Stimulated activated CD4-positive, alpha-beta T cell treated with anti-CD3 and anti-CD28 coated beads, Interleukin-1b, Interleukin-23, amount 100 ng/mL, for 1 hour (primary cell): ENCODE measurements at places on chromosomes 5 and 9.

DNA sequence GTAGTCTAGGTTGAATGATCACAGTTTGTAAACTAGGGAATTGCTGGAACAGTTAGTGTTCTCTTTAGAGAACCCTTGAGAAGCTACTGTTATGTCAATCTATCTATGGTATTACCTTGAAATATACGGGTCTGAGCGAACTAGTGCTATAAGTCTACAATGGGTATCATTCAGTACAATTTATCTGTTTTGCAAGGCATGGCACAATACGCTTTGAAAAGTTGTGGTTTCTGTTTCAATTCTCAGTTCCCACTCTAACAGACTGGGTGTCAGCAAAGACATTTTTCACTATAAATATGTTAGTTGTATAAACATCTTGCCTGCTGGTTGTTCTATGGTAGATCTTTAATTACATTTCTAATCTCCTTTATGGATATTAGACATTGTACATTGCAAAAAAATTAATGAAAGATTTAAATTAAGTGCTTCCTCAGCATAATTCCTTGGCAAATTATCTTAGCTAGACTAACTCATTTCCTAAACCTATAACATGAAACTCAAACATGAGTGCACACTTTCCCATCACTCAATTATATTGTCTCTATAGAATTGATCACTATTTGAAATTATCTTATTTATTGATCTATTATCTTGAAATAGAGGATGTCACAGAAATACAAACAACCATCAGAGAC, 24.9 kb upstream of the SLCO6A1 start:
- no peak for DNase-seq

DNA sequence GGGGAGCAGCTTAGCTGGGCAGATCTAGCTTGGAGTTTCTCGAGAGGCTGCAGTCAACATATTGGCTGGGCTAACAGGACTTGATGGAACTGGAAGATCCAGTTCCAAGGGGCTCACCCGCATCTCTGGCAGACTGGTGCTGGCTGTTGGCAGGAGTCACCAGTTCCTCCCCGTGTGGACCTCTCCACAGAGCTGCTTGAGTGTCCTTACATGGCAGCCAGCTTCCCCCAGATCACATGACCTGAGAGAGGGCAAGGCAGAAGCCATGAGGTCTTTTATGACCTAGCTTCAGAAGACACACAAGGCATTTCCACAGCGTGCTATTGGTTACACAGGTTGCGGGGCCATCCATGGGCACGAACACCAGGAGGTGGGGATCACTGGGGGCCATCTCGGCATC, 26.4 kb upstream of the RXRA start:
- no peak for DNase-seq

DNA sequence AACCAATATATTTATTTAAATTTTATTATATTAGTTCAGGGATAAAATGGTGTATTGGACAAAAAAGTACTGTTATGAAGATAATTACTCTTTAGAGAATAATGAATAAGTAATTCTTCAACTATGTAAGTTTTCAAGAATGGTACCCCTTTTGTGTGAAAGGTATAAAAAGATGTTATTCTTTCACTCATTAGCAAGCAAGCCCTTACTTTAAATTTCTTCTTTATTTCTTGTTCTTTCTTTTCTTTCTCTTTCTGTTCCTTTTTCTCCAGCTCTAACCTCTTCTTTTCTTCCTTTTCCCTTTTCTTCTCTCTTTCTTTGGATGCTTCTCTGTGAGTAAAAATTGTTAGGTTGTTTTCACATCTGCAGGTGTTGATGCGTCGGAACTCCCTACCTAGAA, 63.2 kb upstream of the RICTOR start:
- no peak for DNase-seq

- no peak for DNase-seq
Measured at GRCh38 chr9:137301081-137301947, 757 bp downstream of the NRARP start.

DNA sequence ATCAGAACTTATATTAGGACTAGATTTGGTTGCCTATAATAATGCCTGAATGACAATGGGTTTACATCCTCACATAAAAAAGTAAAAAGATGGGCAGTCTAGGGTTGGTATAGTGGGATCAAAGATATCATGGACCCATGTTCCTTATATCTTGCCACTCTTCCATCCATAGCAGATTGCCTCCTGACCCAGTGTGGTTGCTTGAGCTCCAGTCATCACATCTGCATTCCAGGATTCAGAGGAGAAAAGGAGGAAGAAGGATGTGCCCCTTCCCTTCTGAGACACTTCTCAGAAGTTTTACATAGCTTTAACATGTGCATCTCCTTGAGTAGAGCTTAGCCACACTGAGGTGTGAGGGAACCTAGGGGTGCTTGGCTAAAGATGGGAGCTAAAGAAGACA, 22.9 kb downstream of the RALGPS1 start:
- DNase-seq: no peak

- no peak for DNase-seq
Measured at GRCh38 chr5:161084115-161084514, 232.1 kb upstream of the ATP10B start.

- DNase-seq: no peak
Measured at GRCh38 chr5:32934529-32934928, 223.4 kb downstream of the NPR3 start.

- no peak for DNase-seq
Measured at GRCh38 chr5:32346869-32347268, 34.1 kb upstream of the MTMR12 start.

GRCh38 chr5:128099944-128100343, 16.4 kb downstream of the SLC12A2 start:
- no peak for DNase-seq

- no peak for DNase-seq
Measured at GRCh38 chr9:88645172-88645878, 110.3 kb downstream of the NXNL2 start.

- no peak for DNase-seq
Measured at GRCh38 chr5:175463641-175464040, 14.7 kb upstream of the SFXN1 start.

DNA sequence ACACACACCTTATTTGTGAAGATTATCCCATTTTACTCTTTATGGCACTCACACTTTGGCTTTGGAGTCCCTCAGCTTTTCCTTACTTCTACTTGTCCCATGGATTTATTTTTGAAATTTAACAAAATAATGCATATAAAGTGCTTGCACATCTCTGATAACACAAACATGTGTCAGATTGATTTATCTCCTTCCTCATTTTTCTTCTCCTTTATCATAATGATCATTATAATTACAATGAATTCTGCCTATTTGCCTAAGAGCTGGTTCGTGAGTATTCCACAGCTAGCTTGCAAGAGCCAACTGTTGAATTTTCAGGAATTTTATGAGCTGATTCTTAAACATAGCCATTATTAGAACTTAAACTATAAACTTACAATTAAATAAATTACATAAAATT, 347.7 kb downstream of the CHSY3 start:
- DNase-seq: no peak

DNA sequence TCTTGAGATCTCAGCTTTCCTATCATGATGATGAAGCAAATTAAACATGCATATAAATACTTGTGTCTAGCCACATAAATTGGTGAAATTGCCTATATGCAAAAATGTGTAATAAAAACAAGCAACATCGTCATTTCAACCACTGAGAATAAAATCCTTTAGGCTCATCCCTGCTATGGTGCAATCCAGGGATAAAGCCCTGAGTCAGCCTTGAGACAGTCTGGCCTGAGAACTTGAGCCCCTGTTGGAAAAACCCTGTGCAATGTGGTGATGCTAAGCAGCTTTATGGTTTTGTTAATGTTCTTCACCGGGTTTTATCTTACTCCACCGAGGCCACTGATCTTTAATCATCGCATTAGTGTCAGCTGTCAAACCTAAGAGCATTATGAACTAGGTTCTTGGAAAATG, 170.5 kb downstream of the DCP2 start:
- no peak for DNase-seq

- DNase-seq: no peak
Measured at GRCh38 chr9:12812710-12813109, 37.9 kb downstream of the LURAP1L start.

DNA sequence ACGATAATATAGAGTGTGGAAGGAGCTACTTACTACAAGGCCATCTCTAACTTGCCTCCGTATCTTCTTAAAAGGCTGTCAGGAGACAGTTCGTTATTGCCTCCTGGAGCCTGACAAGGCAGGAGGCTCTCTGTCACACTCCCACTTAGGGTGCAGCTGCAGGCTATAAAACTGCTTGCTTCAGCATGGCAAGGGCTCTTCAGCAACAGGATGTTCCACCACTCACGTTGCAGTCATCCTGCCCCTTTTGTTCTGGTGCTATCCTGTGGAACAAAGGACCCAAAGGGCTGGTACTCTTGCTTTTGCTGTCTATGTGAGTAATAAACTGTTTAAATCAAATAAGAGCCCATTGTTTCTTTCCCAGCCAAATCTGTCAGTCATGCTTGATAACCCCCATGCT, 508.9 kb downstream of the NTRK2 start:
- no peak for DNase-seq

GRCh38 chr9:115090486-115090885, 27.5 kb downstream of the TNC start:
- DNase-seq: no peak

DNA sequence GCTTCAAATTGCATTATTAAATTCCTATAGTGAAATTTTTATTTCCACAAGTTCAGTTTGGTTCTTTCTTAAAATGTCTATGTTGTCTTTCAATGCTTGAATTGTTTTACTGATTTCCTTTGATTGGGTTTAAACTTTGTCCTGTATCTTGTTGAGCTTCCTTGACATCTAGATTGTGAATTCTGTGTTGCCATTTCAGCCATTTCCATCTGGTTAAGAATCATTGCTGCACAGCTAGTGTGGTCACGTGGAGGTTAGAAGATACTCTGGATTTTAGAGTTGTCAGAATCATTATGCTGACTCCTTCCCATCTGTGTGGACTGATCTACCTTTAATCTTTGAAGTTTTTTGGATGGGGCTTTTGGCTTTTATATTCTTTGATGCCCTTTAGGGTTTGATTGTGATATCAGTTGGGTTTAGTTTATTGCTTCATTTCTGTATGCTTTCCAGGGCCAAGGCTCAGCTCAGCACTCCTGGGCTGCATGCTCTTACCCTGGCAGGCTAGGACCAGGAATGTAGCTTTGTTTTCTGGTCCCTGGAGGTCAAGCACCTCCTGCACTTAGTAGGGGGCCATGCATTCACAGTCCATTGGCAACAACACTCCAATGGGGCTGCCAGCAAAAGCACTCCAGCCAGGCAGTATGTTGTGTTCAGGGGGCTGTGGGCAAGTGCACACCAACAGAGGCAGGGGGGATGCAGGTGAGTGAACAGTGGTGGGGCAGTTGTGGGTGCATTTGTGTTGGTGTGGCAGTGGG, 141.4 kb downstream of the PRR16 start:
- DNase-seq: no peak

DNA sequence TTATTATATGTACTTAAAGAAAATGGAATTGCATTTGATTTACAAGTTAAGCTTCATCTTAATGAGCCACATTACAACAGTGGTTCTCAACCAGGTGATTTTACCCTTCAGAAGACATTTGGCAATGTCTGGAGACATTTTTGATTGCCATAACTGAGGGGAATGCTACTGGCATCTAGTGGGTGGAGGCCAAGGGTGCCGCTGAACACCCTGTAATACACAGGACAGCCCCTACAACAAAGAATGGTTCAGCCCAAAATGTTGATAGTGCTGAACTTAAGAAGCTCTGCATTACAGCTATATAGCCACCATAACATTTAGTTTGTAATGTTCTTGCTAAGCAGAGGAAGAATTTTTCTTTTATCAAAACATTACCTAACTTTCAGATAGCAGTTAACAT, 103.1 kb downstream of the PAM start:
- DNase-seq: no peak

DNA sequence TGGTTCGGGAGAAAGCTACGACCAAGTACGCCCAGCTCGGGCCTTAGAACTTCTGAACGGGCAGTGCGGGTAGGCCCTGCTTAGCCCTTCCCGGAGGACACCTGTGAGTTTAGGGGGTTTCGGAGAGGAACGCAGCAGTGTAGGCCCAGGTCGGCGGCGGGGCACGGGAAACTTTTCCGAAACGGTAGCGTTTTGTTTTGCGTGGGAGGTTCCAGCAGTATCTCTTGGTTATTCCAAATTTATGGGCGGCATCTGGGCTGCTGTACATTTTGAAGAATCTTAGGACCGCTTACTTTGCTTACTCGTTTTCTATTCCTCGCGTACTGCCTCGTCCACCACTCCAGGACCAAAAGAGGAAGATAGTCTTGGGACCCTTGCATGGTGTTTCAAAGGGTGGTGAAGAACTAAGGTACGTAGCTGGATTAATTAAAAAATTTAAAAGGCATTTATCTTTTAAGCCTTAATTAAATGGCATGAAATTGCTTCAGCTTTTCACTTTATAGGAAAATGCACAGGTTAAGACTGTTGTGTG, 492 bp downstream of the TENT2 start:
- no peak for DNase-seq

DNA sequence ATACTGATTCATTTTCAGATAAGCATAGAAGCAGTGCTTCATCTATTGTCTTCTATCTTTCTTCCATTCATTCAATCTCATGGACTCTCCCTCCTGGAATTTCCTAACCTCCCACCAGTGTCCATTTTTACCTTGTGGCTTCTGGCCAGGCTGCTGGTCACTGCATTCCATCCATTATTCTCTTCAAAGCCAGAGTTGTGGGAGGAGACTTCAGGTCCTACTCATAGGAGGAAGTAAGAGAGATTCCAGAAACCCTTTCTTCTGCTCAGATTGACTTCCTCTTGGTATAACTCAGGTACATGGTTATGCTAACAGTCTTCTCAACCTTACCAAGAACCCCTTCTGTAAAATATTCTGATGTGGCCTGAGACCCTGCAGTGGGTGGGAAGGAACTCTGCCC, 153.3 kb upstream of the SLC12A2 start:
- no peak for DNase-seq

GRCh38 chr9:94668928-94669729, 29.8 kb upstream of the FBP1 start:
- no peak for DNase-seq

- no peak for DNase-seq
Measured at GRCh38 chr5:132012371-132013005, 1.0 kb upstream of the ACSL6 start.

- DNase-seq: no peak
Measured at GRCh38 chr9:522658-523057, 308.0 kb downstream of the DOCK8 start.

DNA sequence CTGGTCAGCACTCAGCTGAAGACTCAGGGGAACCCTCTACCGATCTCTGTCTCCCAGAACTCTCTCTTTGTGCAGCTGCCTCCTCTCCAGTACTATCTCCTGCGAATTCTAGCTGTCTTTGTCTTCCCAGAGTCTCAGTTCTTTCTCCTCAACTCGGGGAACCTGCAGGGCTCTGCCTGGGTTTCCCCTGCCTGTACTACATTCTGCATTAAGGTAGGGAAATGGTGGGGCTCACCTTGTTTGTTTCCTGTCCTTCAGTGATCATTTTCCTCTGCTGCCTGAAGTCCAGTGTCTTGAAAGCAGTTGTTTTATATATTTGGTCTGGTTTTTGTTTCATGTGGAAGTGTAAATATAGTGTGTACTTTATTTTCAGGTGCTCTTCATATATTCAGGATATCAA, 43.1 kb upstream of the IGFBPL1 start:
- DNase-seq: no peak

- no peak for DNase-seq
Measured at GRCh38 chr9:134699343-134699740, 57.7 kb downstream of the COL5A1 start.
